Amniotic stem cell (primary cell): ENCODE measurements at places on chromosomes 2 and 18.

DNA sequence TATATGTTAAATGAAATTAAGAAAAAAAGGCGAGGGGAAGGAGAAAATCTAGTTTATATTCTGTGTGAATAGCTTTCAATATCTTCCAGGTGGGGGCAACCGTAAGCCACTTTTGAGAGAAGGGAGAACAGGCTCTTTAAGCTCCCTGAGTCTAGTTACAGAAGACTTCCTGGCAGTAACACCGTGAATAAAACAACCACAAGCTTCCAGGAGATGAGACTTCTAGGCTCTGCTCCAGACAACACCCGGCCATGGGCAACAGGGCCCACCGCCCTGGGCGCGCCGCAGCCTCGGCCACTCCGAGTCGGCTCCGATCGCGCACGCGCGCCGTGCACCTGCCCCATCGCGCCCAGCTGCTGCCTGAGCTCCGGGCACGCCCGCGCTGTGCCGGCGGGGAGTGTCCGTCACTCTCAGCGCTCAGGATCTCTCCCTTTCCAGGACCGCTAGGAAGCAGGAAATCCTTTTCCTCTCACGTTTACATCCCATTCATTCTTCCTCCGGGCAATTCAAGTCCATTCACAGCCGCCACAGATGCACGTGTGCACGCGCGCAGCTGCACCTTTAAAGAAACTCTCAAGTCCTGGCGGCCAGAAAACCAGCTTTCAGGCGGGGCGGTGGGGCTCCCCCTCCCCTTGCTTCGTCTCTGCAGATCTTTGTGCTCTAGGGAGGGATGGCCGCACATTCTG lies 19.4 kb upstream of the PAX3 start:
- no peak for DNase-seq

DNA sequence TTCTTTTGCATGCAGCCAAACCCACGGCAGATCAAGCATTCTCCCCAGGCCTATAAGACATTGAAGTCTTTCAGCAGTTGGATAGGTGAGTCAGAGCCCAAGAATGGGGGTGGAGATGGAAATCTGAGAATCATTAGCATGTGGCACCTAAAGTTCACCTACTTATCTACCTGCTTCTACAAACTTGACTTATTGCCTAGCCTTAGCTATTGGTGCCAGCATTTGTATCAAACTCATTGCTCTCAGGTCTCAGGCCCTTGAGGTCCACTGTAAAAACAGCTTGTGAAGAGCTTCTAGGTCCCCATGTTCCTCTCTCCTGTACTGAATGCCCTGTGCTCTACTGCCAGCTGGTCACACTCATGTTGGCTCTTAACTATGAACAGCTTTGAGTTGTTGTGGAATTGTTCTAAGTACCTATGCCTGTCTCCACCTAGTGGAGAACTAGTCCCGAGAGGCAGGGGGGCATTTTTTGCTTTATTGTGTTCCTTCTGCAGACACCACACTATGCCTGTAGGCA lies 278.4 kb upstream of the SPRED2 start:
- no peak for DNase-seq

GRCh38 chr18:48003426-48004349 lies 73.2 kb upstream of the SMAD2 start:
- DNase-seq: no peak

GRCh38 chr18:42901161-42901560 lies 214.3 kb downstream of the RIT2 start:
- no peak for DNase-seq

- DNase-seq: peak; percentile 69
Measured at GRCh38 chr18:44826418-44827259, 146.0 kb downstream of the SETBP1 start.

- DNase-seq: no peak
Measured at GRCh38 chr2:46165916-46166315, 131.3 kb upstream of the EPAS1 start.

DNA sequence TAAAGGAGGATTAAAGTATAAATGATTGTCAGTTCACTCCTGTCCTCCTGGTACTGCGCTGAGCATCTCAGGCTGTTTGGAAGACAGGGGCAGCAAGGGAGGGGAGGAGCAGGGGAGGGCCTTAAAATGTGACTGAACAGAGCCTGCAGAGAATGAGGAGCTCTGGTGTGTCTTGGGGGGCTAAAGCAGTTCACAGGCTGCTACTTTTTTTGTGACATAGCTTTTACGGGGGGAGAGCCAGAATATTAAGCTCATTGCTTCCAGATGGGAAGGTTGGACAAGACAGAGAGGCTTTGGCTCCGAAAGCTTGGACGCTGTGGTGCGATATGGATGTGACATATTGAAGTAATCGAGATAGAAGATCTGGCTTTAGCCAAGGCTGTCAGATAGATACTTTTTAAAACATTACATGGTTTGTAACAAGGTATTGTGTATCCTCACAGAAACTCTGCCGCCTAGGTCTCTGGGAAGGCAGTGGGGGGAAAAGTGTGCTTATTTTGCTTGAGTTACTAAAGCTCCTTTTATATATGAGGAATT lies 40.5 kb downstream of the RDH14 start:
- DNase-seq: no peak

- DNase-seq: no peak
Measured at GRCh38 chr2:183105402-183106134, 18.7 kb upstream of the NUP35 start.

GRCh38 chr18:62335494-62335893 lies 10.4 kb downstream of the TNFRSF11A start:
- DNase-seq: no peak

DNA sequence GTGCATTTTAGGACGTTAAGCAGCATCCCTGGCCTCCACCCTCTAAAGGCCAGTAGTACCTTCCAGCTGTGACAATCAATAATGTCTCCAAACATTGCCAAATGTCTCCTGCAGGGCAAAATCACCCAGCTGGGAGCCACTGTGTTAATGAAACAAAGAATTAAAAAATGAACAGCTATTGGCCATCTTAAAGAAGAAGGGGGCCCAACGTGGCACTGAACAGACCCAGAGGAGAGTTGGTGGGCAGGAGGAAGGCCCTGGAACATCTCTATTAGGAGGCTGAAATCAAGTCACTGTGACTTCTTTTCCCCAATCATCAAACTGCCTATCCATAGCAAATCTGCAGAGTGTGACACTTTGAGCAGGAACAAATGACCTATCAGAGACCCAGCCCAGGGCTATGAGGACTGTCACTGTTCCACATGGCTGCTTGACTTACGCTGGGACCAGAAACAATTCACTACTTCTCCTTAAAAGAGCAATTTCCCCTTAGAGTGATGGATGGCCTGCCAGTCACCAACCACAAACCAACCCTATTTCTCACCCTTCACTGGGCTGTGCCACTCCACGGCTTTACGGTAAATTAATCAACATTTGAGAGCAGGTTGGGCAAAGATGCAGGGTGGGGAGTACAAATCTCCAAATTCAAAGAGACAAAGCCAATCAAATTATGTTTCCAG lies 35.2 kb upstream of the TEX51 start:
- DNase-seq: no peak

- no peak for DNase-seq
Measured at GRCh38 chr2:41431756-41432155, 616.1 kb upstream of the PKDCC start.

- no peak for DNase-seq
Measured at GRCh38 chr2:109313343-109313742, 184.3 kb downstream of the SH3RF3 start.

- DNase-seq: no peak
Measured at GRCh38 chr2:64426183-64426952, 27.6 kb upstream of the LGALSL start.

DNA sequence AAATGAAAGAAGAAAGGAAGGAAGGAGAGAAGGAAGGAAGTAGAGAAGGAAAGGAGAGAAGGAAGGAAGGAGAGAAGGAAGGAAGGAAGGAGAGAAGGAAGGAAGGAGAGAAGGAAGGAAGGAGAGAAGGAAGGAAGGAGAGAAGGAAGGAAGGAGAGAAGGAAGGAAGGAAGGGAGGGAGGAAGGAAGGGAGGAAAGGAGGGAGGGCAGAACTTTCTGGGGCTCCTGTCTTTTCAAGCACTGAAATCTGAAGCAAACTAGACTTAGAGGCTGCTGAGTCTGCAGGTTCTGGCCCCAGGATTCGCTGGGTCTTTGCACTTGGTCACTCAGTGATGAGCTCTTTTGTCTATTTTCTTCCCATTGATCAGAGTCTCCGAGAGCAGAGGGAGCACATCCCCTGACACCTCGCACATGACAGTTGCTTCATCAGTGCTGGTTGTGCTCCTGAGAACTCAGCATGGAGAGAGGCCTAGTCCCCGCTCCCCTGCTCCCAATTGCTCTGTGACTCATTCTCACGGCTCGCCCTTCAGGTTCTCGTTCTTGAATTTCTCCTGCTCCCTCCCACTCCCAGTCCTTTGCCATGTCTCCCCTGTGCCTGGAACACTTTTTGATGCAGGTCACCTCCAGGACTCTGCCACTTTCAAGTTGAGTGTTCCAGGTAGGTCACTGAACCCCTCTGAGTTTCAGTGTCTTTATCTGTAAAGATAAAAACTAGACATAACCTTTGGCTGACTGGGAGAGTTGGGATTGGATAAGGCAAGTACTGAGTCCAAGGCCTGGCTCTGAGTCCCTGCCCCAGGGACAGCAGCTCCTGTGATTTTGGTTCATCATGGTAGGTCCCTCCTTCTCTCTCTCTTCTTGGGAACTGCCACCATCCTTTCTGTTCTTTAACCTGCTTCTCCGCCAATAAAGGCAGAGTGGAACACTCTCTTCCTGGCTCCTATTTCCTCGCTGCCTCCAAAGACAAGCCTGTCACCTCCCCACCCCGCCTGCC lies 55.2 kb downstream of the TNP1 start:
- no peak for DNase-seq

GRCh38 chr2:69601179-69601612 lies 42.3 kb downstream of the AAK1 start:
- DNase-seq: peak; percentile 76

- DNase-seq: no peak
Measured at GRCh38 chr2:138239902-138240491, 261.6 kb upstream of the SPOPL start.

DNA sequence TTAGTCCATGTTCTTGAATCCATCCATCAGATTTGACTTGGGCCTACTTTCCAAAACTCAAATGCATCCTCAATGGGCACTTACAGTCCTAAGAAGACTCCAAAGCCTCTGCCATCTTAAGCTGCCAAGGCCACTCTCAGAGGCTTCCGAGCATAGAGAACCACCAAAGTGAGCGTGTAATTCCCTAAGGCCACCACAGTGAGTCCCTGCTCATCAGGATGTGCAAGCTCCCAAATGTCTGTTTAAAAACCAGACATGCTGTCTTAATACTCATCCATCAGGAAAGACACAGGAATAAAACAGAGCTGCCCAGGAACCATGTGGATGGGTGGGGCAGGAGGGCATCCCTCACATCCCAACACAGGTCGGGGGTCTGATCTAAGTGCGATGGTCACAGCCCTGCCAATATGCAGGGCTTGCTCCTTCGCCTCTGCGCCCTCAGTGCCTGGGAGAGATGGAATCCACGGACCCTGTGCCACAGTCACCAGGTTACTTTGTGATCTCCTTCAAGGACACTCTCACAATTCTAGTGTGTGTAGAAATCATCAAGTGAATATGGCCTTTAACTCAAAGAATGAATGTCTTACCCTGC lies 80.4 kb downstream of the POLR1A start:
- no peak for DNase-seq

DNA sequence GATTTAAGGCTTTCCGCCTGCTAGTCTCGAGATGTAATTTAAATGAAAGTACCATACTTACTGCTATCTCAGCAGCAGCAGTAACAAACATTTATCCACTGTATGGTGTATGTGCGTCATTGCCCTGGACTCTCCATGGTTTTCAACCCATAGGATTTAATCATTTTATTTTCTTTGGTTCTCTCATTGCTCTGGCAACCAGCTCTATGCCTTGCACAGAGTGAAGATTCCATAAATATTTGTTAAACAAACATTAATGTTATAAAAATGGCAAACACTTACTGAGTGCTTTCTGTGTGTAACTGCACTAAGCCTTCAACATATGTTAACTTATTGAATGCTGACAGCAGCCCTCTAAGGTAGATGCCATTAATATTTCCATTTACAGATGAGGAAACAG lies 1.3 kb upstream of the LMAN1 start:
- no peak for DNase-seq

DNA sequence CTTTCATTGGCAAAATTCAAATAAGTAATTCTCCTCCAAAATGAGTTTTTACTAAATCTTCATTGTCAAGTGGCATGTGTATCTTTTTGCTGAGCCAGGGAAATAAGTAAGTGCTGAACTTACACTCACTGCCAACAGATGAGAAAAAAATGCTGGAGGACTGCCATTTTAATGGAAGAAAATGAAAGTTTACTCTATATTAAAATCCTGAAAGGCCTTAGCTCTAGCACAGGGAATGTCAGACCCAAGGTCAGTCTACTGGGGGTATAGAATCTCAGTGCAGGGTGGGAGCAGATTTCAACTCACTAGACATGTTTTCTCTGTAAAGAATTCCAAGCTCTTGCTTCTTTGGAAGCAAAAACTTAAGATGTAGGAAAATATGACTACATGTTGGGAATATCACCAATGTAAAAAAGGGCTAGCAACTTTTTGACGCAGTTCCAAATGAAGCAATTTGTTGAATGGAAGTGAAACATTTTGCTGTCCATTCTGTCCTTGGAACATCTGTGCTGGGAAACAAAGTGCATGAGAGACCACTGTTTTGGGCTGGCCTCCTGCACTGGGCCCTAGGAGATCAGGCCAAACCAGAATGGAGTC lies 127.0 kb downstream of the ST6GAL2 start:
- no peak for DNase-seq

- DNase-seq: no peak
Measured at GRCh38 chr2:9844576-9844975, 1.3 kb downstream of the TAF1B start.

DNA sequence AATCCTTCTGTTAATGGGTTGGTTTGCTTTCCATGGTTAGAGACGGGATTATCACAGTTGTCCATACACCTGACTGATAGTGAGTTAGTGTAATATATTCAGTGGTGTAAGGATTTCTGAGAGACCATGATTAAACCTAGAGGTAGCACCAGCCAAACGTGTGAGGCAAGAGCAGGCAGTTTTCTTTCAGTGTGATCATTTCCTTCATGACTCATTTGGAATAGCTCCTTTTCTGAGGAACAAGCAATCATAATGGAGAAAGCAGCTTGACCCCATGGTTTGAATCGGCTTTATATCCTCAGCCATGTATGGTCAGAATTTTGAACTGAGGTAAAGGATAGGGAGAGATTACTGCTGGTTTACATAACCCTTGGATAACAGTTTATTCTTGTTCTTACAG lies 2.9 kb downstream of the MXD1 start:
- peak; percentile 22 for DNase-seq

DNA sequence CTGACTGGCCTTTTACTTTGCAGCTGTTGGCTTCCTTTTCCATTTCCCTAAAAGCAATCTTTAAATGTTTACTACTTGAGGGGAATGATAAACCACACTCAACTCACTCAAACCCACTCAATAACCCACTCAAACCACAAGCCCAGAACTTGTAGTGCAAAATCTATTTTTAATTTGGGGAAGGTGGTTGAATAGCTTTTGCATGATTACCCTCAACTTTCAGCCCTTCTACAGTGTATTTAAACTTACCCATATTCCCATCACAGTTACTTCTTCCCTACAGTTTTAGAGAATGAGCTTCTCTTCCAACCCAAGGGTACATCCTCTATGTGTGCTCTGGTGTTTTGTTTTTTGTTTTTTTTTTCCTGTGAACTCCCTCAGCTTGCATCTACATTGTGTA lies 636.1 kb downstream of the TDRD15 start:
- DNase-seq: no peak

GRCh38 chr2:184004289-184004947 lies 593.9 kb upstream of the ZNF804A start:
- no peak for DNase-seq

GRCh38 chr2:138962686-138963085 lies 182.5 kb upstream of the NXPH2 start:
- DNase-seq: no peak

- no peak for DNase-seq
Measured at GRCh38 chr2:158688721-158689120, 106.4 kb upstream of the DAPL1 start.

- no peak for DNase-seq
Measured at GRCh38 chr2:151087377-151087776, 174.3 kb downstream of the RBM43 start.
